Gastroesophageal sphincter (tissue), 4 donors: ENCODE measurements at places on chromosomes 12 and 14.

DNA sequence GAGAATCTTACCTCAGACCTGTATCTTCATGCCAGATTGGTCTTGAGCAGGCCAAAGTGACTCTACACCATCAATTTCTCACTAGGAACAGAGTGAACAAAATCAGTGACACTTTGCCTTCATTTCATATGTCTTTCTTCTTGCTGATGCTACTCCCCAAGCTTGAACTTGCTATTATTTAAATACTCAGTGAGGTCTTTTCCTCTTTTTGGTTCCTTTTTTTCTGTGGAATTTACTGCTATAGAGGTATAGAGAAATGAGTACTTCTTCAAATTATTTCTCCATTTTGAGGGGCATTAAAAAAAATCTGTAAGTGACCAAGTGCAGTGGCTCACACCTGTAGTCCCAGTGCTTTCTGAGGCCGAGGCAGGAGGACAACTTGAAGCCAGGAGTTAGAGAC, at the start of gene GPR33:
Gene GPR33, minus strand, starts transcription at position 154 of the 400 bp plus-strand sequence. CDS start 4,074 bp downstream, outside the sequence.
- no peaks in the 10 kb centered on the region for H3K36me3 ChIP-seq
- no peak within 1 kb of the TSS for H3K4me3 ChIP-seq
- no peaks in the 10 kb centered on the region for H3K4me1 ChIP-seq
- no peaks in the 10 kb centered on the region for H3K27me3 ChIP-seq

GRCh38 chr12:83471341-83471740, 784.6 kb downstream of the TMTC2 start:
- no peak overlapping the region for H3K27ac ChIP-seq
- no peak for ATAC-seq
- H3K4me1 ChIP-seq: no peaks in the 10 kb centered on the region
- no peak overlapping the region for H3K4me3 ChIP-seq
- H3K36me3 ChIP-seq: no peaks in the 10 kb centered on the region

- H3K27ac ChIP-seq: no peak overlapping the region
- no peaks in the 10 kb centered on the region for H3K36me3 ChIP-seq
- no peaks in the 10 kb centered on the region for H3K27me3 ChIP-seq
- peak; percentile 55 for ATAC-seq
- H3K4me1 ChIP-seq: no peaks in the 10 kb centered on the region
- no peak overlapping the region for H3K4me3 ChIP-seq
Measured at GRCh38 chr12:10968765-10969456, 17.8 kb downstream of the TAS2R50 start.

GRCh38 chr12:122406701-122407164, 15.7 kb downstream of the CLIP1 start:
- H3K36me3 ChIP-seq: no peaks in the 10 kb centered on the region
- peak overlapping the region; percentile 58 for H3K27ac ChIP-seq
- no peak overlapping the region for H3K4me3 ChIP-seq
- H3K4me1 ChIP-seq: peaks cover 94% of the 10 kb centered on the region
- H3K27me3 ChIP-seq: no peaks in the 10 kb centered on the region
- peak; percentile 76 for ATAC-seq

GRCh38 chr12:68786929-68787328, 21.0 kb upstream of the MDM2 start:
- no peaks in the 10 kb centered on the region for H3K4me1 ChIP-seq
- no peak for ATAC-seq
- H3K27me3 ChIP-seq: no peaks in the 10 kb centered on the region
- H3K36me3 ChIP-seq: no peaks in the 10 kb centered on the region
- H3K4me3 ChIP-seq: no peak overlapping the region

DNA sequence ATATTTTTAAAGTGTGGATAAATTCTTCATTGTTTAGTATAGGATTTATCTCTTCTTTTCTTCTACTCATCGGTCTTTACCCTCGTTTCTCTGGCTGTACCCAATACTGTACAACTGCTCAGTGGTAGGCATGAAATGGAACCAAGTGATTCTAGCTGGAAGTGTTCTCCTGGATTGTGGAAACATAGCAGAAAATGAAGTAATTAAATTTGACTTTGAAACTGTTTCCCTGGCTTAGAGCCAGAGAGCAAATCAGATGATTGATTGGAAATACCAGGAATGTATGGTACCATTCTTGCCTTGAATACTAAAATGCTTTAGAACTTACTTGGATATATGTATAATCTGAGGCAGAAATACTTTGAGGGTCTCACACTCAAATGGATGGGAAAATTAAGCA, 292.3 kb downstream of the ERC1 start:
- H3K27ac ChIP-seq: peak overlapping the region; percentile 59
- no peaks in the 10 kb centered on the region for H3K36me3 ChIP-seq
- no peak overlapping the region for H3K4me3 ChIP-seq

DNA sequence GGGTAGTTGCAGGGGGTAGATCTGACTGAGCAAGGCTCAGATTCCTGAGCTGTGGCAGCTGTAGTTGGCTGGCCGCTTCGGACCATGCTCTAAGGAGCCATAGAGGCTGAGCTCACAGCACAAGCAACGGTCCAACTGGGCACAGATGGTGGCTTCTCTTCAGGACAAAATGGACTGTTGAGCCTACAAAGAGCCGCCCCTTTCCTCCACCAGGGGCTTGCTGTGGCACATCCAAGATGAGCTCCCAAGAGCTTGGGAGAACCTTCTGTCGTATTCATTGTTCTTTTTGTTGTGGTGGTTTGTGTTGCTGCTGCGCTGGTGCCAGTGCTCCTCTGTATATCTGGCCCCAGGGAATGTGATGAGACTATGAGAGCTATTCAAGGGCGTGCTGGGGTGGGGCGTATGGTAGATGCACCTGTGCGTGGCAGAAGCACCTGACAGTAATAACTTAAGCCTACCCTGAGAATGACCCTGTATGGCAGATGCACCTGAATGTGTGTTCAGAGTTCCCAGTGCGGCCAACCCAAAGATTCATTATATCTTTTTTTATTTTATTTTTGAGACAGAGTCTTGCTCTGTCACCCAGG, 17.8 kb upstream of the LGALS3 start:
- no peaks in the 10 kb centered on the region for H3K36me3 ChIP-seq
- ATAC-seq: no peak
- no peak overlapping the region for H3K27ac ChIP-seq
- H3K4me1 ChIP-seq: no peaks in the 10 kb centered on the region
- H3K4me3 ChIP-seq: no peak overlapping the region
- H3K27me3 ChIP-seq: no peaks in the 10 kb centered on the region

DNA sequence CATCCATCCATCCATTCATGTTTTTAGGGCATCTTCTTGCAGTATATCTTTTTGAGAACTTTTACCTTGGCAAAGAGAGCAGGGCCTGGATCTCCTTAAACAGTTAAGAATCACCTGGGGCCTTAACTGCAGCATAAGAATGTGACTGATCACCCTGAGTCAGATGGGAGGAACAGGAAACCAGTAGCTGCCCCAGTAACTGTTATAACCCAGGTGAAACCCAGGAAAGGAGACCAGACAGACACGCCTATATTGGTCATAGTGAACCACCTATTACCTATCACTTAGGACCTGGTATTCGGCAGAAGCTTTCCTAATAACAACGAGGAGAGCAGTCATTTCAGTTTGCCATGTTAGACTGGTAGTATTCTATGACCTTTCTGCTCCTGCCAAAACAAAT, 43.4 kb upstream of the NR2C1 start:
- H3K36me3 ChIP-seq: peaks cover 17% of the 10 kb centered on the region
- H3K4me1 ChIP-seq: peaks cover 19% of the 10 kb centered on the region
- no peaks in the 10 kb centered on the region for H3K27me3 ChIP-seq
- H3K4me3 ChIP-seq: no peak overlapping the region
- peak overlapping the region; percentile 72 for H3K27ac ChIP-seq

GRCh38 chr14:101481557-101481956, 79.7 kb upstream of the DIO3 start:
- ATAC-seq: no peak
- H3K36me3 ChIP-seq: no peaks in the 10 kb centered on the region
- H3K27me3 ChIP-seq: peaks cover 11% of the 10 kb centered on the region
- H3K4me1 ChIP-seq: no peaks in the 10 kb centered on the region
